ENCODE measurements at places on chromosomes 16 and 17.

DNA sequence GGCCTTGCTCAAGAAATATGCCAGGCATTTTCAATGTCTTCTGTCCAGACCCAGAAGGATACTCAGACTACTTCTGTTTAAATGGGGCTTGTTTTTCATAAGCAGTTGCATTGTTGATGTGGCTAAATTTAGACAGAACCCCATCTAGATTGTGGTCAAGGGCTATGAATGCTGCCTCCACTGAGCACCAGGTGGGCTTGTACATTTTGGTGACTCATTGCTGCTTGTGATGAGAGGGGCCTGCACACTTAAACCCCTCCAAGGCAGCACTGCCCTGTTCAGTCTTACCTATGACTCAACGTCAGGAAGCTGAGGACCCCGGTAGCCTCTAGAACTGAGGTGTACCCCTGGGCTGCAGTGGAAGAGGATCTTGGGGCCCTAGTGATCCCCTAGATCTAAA, 144.0 kb downstream of the PRKCA start:
- no peak for DNase-seq

DNA sequence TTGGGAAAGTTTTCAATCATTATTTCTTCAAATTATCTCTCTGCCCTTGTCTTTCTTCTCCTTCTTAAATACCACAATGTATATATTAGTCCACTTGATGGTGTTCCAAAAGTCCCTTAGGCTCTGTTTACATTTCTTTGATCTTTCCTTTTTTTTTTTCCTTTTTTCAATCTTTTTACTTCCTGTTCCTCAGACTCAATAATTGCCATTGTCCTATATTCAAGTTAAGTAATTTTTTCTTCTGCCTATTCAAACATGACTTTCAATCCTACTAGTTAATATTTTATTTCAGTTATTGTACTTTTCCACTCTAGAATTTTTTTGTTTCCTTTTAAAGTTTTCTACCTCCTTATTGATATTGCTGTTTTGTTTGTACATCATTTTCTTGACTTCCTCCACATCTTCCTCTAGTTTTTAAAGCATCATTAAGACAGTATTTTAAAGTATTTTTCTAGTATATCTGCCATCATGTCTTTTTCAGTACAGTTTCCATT, 15.8 kb upstream of the UQCRC2 start:
- no peak for DNase-seq

DNA sequence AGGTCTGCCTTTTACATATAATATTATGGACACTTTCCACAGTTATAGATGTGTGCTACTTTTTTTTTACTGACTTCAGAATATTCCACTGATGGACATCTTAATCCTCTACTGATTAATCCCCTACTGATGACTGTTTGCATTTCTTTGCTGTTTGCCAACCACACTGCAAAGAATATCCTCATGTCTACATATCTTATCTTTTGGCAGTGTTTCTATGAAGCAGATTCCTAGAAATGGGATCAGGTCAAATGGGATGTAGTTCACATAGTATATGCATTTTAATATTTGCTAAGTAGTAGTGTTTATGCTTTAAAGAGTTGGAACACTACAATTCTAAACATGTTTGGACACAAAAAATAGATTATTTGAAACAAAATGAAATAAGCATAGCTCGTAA, 3.2 kb downstream of the CCL3 start:
- no peak for DNase-seq

DNA sequence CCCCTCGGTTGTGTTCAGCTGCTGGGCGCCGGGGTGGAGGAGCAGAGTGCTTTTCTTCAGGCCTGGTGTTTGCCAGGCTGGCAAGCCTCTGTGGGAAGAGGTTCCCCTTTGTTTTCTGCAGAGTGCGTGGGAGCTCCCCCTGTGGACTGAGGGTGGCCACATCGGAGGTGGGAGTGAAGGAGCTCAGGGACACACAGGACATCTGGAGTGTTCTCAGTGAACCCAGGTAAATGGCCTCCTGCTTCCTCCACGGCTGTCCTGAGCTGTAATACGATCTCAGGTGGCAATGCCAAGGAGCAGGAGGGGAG, 39.2 kb upstream of the IRF8 start:
- DNase-seq: no peak

GRCh38 chr17:65914784-65915342, 277.1 kb downstream of the CEP112 start:
- DNase-seq: no peak

DNA sequence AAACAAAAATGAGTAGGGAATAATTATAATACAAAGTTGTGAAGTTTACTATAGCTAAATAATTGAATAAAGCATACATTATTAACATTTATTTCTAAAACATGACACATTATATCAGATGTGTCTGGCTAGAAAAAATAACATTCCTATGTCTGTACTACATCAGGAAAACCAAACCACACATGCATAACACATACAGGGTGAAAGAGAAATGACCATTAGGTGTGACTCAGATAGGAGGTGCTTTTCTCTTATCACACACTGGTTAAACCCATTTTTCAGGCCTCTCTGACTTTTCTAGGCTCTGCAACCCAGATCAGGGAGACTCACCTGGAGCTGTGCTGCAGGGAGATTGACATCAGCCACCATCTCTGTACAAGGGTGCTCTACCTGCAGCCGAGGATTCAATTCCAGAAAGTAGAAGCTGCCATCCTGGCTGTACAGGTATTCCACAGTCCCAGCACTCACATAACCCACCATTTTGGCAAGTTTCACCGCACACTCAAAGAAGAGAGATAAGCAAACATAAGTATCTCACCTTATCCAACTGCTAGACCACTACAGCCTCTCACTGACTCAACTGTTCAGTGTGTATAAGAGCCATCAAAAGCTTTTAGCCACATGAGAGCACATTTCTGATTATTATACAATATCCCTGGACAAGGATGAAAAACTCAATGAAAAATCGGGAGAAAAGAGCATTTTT, 116.6 kb upstream of the C17orf78 start:
- DNase-seq: peak; percentile 57

Measured in RCC 7860 (cell line).